Panc1 (cell line): ENCODE measurements at places on chromosomes 13 and 19.

- DNase-seq: no peak
Observed at GRCh38 chr13:113643593-113643992, 14.4 kb downstream of the ATP4B start.

DNA sequence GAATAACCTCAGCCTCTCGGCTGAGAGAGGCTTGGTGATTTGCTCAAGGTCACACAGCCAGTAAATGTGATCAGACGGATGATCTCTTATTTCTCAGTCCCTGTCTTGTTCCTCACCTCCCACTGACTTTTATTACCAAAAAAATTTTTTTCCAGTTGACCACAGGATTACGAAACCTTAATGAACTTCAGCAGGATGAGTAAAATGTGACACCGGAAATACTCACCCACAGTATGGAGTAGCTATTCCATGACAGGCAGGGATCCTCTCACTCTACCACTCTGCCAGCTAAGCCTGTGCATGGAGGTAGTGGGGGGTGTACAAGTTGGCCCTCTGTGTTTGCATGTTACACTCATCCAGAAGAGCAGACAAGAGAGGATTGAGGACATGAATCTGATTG is 916.4 kb downstream of the UQCRFS1 start:
- DNase-seq: no peak

GRCh38 chr13:61531383-61532065 is 115.9 kb upstream of the PCDH20 start:
- peak; percentile 0 for DNase-seq

DNA sequence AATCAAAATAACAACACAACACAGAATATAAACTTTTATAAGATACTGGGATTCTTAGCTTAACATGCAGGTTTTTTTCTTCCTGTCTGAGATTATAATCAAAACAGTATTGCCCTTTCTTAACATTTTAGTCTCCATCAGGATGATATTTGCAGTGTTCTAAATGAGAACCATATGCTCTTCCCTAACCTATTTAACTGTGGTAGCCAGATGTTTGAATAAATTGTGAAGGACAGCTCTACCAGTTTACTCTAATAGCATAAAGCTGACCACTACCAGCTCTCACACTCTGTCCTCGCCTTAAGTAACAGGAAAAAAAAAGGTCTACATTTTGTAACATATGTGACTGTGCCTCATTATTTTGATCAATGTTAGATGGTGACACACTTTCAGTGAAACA is 618.7 kb upstream of the SGCG start:
- no peak for DNase-seq

GRCh38 chr13:36915896-36916640 is 4.0 kb downstream of the SMAD9 start:
- no peak for DNase-seq

DNA sequence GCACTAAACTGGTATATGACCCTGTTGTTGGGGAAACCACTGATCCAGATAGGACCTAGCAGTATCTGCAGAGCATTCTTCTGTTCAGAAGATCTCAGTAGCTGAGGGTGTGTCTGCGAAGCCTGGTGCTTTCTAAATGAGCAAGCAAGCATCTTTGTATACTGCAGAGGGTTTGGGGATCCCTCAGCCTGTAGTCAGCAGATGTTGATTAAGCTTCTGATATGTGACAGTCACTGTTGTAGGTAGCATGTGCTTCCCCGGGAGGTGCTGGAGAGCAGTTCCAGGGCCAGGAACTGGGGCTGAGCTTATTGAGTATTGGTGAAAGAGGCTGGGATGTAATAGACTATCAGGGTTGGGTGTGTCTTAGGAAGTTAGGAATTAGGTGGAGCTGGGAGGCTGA is 1.5 kb downstream of the SCAF1 start:
- DNase-seq: no peak

DNA sequence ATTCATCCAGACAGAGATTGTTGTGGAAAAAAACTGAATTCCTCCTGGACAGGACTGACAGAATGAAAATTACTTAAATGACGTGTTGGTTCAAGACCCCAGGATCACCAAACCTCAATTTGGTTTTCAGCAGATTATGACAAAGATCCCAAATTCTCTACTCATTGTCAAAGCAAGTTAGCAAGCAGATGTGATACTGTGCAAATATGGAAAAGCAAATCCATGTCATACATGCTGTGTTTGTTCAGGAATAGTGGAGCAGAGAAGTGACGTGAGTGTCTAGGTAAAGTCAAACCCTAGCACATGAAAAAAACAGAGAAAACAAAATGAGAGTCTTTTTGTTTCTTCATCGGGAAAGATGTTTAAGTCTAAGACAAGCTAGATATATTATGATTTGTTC is 169.2 kb upstream of the NBEA start:
- DNase-seq: no peak

GRCh38 chr13:23941211-23941610 is 43.9 kb upstream of the C1QTNF9B start:
- no peak for DNase-seq

DNA sequence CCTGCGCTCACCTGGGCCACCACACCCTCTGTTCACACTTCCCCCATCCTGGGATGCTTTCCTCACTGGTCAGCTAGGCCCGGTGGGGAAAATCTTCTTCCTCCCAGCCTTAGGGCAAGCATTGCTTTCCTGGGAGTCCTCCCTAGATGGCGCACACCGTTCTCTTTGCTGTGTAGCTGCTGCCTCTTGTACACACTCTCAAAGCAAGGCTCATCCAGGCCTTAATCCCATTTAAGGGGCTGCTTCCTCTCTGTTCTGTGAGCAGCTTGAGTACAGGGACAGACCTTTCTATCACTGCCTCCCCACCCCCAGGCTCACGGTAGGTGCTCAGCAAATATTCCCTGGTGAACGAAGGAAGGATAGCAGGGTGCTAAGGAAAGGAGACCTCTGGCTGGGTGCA is 11.1 kb downstream of the SLC7A10 start:
- no peak for DNase-seq

GRCh38 chr19:50693064-50693975 is 26.3 kb downstream of the SHANK1 start:
- no peak for DNase-seq

GRCh38 chr19:3625996-3626472 is 556 bp downstream of the CACTIN start:
- DNase-seq: no peak

GRCh38 chr19:5128251-5128935 is 159.5 kb downstream of the KDM4B start:
- DNase-seq: no peak

DNA sequence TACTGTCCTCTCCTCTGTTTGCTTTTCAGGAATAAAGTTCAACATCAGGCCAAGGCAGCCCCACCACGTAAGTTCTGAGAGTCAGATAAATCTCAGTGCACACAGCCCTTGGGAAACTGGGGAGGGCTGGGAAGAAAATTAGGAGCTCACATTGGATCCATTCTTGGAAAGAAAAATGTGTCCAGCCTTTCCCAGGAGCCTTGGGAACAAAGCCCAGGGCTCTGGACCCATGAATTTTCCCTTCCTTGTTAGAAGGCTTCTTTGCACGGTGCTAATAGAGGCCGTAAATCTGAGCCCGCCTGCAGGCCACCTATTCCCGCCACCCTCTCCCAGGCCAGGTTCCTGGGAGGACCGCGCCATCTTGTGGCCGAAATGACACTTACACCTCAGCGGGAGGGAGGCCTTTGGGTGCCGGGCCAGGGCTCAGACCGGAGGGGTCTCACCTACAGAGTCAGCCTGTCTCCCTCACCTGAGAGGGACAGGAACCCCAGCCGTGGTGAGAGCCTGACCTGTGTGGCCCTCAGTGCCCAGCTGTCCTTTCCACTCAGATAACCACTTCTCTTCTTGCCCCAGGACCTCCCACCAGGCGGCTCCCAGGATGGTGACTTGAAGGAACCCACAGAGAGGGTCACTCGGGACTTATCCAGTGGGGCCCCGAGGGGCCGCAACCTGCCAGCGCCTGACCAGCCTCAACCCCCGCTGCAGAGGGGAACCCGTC is 25.1 kb upstream of the KCTD15 start:
- DNase-seq: no peak

DNA sequence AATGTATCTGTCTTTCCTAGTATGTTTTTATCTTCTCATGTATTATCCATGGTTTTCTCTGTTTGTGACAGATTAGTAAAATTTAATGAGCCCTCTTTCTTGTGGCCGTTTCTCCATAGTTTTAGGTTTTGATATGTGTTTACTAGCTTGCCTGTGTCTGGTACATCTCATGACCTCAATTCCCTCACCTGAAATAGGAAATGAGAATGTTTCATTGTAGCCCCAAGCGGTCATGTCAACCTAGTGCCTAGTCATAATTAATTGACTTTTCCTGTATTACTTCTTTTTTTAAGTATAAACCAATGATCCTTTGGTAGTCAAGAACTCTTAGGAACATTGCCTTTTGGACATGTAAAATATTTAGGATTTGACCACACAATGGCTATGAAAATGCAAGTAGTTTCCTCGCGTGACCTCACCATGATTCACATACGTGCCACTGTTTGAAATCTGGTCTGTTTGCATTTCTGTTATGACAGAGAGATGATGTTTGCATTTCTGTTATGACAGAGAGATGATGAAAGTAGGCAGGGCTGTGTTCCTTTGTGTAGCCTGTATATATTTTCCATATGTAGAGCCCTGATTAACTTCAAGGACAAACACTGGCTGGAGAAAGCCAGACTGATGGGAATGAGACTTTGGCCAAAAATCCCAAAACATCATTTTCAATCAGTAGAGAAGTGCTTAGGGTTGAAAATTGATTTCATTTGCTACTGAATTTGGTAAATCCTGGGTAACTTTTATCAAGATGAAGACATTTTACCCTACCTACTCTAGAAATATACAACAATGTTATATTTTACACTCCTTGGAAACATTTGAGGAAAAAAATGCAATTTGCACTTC is 104.8 kb downstream of the TNFRSF19 start:
- peak; percentile 78 for DNase-seq

DNA sequence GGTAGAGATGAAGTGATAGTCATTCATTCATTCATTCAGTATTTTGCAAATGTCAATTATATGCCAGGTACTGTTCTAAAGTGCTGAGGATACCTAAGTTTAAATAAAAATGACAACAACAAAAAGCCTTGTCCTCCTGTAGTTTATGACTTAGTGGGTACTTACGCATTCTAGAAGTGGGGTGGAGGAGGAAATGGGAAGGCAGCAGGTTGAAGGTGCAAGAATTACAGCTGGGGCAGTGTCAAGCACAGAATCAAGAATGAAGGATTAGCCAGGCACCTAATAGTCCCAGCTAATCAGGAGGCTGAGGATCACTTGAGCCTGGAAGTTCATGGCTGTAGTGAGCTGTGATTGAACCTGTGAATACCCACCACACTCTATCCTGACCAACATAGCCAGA is 90.7 kb upstream of the STARD13 start:
- no peak for DNase-seq

DNA sequence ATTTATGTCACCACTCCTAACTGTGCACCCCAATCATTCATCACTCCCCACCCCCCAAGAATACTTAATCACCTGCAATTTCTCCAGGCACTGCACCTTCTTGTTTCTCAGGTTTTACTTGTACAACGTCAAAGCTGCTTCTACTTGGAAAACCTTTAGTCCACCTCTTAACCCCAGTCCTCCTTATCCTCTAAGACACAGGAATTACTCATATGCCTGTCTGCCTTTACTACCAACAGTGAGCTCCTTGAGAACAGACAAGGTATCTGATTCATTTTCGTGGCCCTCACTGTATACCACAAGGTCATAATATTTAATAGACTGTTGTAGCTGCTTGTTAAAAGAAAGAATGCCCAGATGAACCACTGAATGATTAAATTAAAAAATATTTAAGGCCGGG is 21.0 kb upstream of the NDFIP2 start:
- no peak for DNase-seq

DNA sequence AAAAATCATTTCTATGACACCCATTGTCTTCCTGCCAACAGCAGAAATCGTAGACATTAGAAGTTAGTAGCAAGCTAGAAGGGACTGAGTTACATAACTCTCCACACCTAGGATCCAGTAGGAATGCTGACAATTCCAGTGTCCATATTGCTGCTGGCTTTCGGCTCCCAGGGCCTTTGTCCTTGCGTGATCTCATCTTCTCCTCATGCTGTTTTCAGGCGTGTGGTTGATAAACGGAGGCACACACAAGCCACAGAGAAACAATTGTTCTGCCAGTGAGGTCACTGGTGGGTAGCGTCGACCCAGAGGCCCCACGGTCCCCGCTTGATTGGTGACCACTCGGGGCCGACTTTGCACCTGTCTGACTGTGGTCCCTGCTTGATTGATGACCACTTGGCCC is 31.6 kb upstream of the F7 start:
- no peak for DNase-seq

GRCh38 chr19:39166571-39167391 is 30.0 kb upstream of the NCCRP1 start:
- DNase-seq: no peak

- no peak for DNase-seq
Observed at GRCh38 chr19:11767633-11768133, 883 bp downstream of the ZNF441 start.

DNA sequence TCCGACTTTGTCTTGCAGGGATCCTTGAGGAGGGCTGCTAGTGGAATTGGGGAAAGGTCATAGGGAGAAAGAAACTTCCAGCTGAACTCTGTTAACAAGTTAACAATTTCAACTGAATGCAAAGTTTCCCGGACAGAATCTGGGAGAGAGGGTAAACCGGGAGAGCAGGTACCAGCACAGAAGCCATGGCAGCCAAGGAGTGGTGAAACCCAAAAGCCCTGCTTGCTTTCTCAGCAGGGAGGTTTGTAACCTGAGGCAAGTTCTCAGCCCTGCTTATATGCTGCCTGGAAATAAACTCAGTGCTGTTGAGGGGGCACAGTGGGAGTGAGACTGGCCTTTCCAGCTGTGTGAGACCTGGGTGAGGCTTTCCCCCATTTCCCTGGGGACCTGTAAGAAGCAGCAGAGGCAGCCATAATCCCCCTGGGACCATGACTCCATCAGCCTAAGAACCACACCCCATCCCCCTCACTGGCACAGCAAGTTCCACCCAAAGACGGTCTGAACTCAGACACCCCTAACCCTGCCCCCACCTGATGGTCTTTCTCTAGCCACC is 84.0 kb downstream of the SUCLA2 start:
- no peak for DNase-seq

- DNase-seq: no peak
Observed at GRCh38 chr13:32443111-32443510, 15.2 kb upstream of the N4BP2L1 start.

GRCh38 chr13:58573743-58574142 is 942.2 kb downstream of the PCDH17 start:
- no peak for DNase-seq

DNA sequence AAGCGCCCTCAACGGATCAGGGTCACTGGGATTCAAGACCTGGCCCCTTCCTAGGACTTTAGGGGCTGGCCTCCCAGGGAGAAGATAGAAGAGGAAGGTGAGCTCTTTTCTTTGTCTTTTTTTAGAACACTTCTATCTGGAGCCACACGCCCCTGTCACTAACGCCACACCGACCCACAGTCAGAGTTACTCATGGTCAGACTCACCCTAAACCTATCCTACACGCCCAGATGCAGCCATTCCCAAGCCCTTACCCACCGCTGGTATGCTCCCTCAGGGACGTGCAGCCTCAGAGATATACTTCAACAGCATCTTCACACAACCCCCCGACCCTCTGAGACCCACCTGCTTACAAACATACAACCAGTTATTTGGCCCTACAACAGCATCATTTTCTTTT is 29.9 kb upstream of the MUC16 start:
- DNase-seq: no peak
